Spinal cord (tissue), 10 donors: ENCODE measurements at places on chromosomes 11 and 22.

DNA sequence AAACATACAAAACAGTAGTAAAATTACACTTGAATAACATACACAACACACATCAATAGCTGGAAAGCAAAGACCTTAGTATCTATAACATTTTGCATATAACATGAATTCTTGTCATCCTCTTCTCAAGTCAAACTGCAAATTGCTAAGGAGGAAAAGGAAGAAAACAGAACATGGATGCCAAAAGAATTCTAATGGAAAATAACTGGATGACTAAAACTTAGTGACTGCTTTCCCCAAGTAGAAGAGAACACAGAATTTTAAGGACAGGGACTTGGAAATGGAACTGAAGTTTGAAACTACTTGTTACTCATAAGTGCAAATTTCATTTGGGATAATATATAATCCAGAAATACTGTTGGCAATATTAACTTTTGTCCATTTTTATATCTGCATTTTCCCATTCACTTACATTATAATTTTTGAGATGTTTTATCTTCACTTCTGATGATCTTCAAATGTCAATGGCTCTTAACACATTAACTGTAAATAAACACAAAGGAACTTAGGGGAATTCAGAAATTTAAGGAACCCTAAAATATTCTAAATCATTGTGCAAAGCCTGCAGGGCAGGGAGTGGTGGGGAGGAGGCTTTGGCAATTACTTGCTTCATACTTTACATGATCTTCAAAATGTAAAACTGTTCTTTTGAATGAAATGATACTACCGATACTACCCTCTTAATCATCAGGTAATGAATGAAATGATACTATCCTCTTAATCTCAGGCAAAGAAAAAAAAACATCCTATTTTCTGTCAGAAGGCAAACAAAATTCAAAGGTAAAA, 9.9 kb downstream of the MTMR2 start:
- no peaks in the 10 kb centered on the region for H3K4me1 ChIP-seq
- no peak overlapping the region for H3K4me3 ChIP-seq
- H3K27ac ChIP-seq, result no peak overlapping the region
- DNase-seq, result no peak

DNA sequence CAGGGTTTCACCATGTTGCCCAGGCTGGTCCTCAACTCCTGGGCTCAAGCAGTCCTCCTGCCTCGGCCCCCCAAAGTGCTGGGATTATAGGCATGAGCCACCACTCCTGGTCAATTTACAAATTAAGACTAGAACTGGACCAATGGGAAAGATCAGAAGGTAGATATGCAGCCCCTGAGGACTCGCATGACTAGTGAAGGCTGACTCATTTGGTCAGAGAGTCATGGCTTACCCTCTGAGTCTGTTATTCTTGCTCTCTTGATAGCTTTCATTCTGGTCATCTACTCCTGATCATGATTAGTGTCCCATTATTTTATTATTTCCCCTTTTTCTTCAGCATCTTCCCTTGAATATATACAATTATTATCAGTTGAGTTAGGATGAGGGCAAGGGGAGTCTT, 2.7 kb upstream of the LDHAL6A start:
- H3K36me3 ChIP-seq, result no peaks in the 10 kb centered on the region
- H3K4me1 ChIP-seq, result peaks cover 5% of the 10 kb centered on the region
- H3K4me3 ChIP-seq, result no peak overlapping the region
- no peak overlapping the region for H3K27ac ChIP-seq

DNA sequence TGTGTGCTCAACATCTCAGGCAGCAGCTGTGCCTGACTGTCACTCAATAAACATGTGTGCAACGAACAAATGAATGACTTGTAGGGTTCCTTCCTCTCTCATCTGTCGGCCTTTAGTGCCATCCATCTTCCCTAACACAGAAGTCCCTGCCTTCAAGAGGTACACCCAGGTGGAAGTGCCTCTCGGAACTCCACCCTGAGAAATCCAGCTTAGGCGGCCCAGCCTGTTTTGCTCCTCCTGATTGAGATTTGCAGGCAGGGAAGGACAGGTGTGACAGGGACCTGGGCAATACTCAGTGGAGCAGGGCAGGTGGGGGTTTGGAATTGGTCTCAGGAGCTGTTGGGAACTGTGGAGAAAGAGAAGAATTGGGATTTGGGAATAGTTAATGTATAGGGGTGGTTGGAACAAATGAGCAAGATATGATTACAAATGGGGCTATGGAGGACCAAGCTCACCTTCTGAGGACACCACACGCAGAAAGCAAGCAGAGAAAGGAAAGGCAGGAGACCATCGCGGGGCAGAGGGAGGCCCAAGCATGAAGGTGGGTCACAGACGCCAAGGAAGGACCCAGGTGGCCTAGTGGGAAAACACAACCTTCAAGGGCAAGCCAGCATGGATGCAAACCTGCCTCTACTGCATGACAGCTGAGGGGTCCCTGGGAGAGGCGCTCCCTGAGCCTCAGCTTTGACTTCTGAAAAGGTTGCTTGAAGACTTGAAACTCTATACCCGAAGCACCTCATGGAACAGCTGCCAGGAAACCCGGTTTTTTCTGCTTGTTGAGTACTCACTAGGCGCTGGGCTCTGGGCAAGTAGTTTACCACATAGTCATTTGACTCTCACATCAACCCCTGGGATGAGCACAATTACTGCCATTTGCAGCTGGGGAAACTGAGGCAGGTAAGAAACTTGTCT, 40.9 kb upstream of the ANO1 start:
- H3K4me1 ChIP-seq, result no peaks in the 10 kb centered on the region
- H3K4me3 ChIP-seq, result no peak overlapping the region
- no peak for DNase-seq
- no peak overlapping the region for H3K27ac ChIP-seq

DNA sequence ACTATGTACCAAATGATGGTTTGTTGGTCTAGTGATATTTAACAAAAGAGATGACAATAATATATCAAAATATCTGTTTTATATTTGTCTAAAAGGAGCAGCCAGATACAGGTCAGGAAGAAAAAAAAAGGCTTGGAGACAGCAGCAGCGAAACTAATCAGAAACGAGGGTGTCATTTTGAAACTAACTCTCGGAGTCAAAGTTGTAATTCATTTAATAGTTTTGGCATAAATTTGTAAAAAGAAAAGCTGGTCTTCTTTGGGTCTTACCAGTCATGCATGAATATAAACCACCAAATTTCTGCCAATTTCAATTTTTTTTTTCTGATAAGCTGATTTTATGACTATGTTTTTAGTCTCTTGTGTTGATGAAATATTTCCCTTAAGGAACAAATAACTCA, 25.5 kb downstream of the NPAT start:
- peaks cover 21% of the 10 kb centered on the region for H3K36me3 ChIP-seq
- DNase-seq, result no peak
- no peak overlapping the region for H3K27ac ChIP-seq

- peak overlapping the region; percentile 71 for H3K27ac ChIP-seq
- no peak for DNase-seq
- peaks cover 74% of the 10 kb centered on the region for H3K4me1 ChIP-seq
These were observed 56.6 kb downstream of the FBXO7 start for GRCh38 chr22:32531228-32531627.

GRCh38 chr11:115501893-115502589, 2.2 kb downstream of the CADM1 start:
- no peaks in the 10 kb centered on the region for H3K36me3 ChIP-seq
- peak overlapping the region; percentile 81 for H3K27ac ChIP-seq
- H3K4me3 ChIP-seq, result peak overlapping the region; percentile 92
- peak; percentile 49 for DNase-seq

DNA sequence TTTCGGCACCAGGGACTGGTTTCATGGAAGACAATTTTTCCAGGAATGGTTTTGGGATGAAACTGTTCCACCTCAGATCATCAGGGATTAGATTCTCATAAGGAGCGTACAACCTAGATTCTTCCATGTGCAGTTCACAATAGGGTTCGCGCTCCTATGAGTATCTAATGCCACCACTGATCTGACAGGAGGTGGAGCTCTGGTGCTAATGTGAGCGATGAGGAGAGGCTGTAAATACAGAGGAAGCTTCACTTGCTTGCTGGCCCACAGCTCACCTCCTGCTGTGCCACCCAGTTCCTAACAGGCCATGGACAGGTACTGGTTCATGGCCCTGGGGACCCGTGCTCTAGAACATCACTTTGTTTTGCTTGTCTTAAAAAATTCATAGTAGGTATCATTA, 41.8 kb upstream of the AMPD3 start:
- no peak overlapping the region for H3K4me3 ChIP-seq
- no peaks in the 10 kb centered on the region for H3K36me3 ChIP-seq
- no peak for DNase-seq
- no peak overlapping the region for H3K27ac ChIP-seq
- no peaks in the 10 kb centered on the region for H3K27me3 ChIP-seq

- no peaks in the 10 kb centered on the region for H3K36me3 ChIP-seq
- no peak overlapping the region for H3K4me3 ChIP-seq
- no peak overlapping the region for H3K27ac ChIP-seq
- no peaks in the 10 kb centered on the region for H3K27me3 ChIP-seq
These were observed 76.9 kb downstream of the TENM4 start for GRCh38 chr11:79363861-79364378.

DNA sequence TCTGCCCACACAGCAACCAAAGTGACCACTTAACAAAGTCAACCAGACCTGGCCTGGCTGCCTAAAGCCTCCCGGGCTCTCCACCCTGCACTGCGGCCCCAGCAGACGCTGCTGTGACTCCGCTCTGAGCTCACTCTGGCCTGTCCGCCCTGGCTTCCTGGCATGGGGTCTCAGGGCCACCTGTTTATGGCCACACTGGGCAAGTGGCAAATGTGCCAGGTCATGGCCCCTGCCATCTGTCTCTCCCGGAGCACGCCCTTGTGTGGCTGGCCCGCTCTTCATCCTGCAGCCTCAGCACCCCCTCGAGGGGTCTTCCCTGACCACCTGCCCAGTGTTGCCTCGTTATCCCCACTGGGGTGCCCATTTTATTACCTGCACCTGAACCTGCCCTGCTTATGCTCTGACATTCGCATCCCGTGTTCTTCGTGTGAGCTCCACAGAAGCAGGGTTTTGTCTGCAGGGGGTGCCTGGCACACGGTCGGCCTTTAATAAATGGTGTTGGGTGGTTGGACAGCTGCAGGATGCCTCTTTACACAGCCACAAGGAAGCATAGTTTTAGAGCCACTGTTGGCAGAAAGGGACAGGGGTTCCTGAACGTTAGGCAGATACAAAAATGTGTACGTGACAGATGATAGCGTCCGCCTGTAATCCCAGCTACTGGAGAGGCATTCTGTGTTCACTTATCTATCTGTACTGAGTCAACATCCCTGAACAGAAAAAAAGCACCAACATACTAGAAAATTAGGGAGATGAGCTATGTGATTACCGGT, 785.6 kb downstream of the TBC1D22A start:
- H3K27me3 ChIP-seq, result no peaks in the 10 kb centered on the region
- no peak overlapping the region for H3K27ac ChIP-seq
- peaks cover 11% of the 10 kb centered on the region for H3K4me1 ChIP-seq
- H3K4me3 ChIP-seq, result no peak overlapping the region
- H3K36me3 ChIP-seq, result no peaks in the 10 kb centered on the region

- H3K4me3 ChIP-seq, result no peak overlapping the region
- DNase-seq, result no peak
- H3K4me1 ChIP-seq, result peaks cover 6% of the 10 kb centered on the region
- no peaks in the 10 kb centered on the region for H3K36me3 ChIP-seq
These were observed 27.9 kb downstream of the GRAP2 start for GRCh38 chr22:39928536-39929520.

DNA sequence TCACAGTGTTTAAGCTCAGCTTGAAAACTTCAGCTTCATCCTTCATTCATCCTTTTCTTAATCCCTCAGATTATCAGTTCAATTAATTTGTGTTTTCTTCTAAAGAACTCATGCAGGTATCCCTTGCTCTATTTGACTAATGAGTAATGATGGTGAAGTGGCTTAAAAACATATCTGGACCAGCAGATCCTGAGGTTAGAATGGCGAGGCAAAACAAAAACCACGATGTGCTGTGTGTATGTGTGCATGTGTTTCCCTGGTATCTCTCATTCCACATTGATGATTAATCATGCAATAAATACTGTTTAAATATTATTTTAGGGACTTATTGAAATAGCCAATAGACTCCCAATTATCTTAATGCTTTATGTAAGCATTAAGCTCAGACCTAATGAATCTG, 437.0 kb downstream of the DYNC2H1 start:
- DNase-seq, result no peak
- H3K27me3 ChIP-seq, result no peaks in the 10 kb centered on the region
- H3K27ac ChIP-seq, result no peak overlapping the region

DNA sequence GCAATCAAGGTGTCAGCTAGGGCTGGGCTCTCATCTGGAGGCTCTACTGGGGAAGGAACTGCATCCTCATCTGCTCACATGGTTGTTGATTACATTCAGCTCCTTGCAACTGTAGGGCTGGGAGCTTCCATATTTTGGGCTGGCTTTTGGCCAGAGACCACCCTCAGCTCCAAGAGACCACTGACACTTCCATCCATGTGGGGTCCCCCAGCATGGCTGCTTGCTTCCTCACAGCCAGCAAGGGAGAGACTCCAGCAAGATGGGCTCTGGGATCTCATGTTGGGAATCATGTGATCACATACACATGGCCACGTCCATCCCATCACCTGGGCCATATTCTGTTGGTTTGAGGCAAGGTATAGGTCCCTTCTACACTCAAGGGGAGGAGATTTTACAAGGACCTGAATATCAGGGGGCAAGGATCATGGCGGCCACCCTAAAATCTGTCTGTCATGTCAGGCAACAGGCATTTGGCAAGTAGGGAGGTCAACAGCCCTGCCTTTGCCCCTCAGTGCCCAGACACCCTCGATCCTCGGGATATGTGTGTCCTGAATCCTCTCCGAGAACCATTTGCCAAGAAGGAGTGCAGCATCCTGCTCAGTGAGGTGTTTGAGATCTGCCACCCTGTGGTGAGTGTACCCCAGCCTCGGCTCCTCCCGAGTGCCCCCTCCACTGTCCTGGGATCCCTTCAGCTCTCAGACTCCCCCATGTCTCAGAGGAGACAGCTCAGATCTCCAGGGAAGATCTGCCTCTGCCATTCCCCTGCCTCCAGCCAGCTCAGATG, 48.7 kb downstream of the OTOG start:
- H3K27me3 ChIP-seq, result no peaks in the 10 kb centered on the region
- no peak overlapping the region for H3K4me3 ChIP-seq
- no peaks in the 10 kb centered on the region for H3K36me3 ChIP-seq

GRCh38 chr11:133929401-133930052, 27.2 kb downstream of the IGSF9B start:
- H3K4me1 ChIP-seq, result peaks cover 32% of the 10 kb centered on the region
- no peak for DNase-seq
- H3K36me3 ChIP-seq, result peaks cover 86% of the 10 kb centered on the region
- H3K27ac ChIP-seq, result no peak overlapping the region

GRCh38 chr11:1152316-1153104, 5.2 kb upstream of the MUC5AC start:
- peaks cover 9% of the 10 kb centered on the region for H3K4me1 ChIP-seq
- H3K36me3 ChIP-seq, result no peaks in the 10 kb centered on the region
- H3K27ac ChIP-seq, result no peak overlapping the region
- H3K27me3 ChIP-seq, result no peaks in the 10 kb centered on the region
- H3K4me3 ChIP-seq, result no peak overlapping the region
- no peak for DNase-seq

DNA sequence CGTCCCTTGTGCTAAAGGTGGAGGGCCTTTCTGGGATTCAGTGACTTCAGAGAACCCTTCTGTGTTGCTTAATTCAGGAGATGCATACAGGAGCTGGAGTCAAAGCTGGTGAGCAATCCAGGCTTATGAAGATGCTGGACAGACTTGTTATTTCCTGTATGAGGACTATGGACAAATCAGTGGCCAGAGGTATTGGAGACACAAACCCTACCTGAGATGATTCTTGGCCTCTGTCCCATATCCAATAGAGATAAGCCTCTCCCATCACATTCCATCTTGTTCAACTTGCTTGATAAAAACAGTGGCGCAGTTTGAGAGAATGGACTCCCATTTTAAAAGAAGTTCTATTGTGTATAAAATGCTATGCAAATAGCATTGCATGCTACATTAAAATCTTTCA, at the start of gene MRGPRX1:
MRGPRX1 (minus strand) TSS at position 101 of the 400 bp plus-strand sequence. CDS start 4,630 bp downstream, outside the sequence.
- no peaks in the 10 kb centered on the region for H3K4me1 ChIP-seq
- H3K36me3 ChIP-seq, result no peaks in the 10 kb centered on the region
- H3K27me3 ChIP-seq, result no peaks in the 10 kb centered on the region
- no peak within 1 kb of the TSS for H3K27ac ChIP-seq
- DNase-seq, result no peak
- no peak within 1 kb of the TSS for H3K4me3 ChIP-seq
